ENCODE measurements at places on chromosomes 7 and 10. TPM values are rescaled to one million over a fixed set of nuclear protein-coding genes. Genes with fewer than 3 reads are reported as not detected.

- H3K27ac ChIP-seq = no peak overlapping the region
- no peaks in the 10 kb centered on the region for H3K36me3 ChIP-seq
- no peak for DNase-seq
- H3K27me3 ChIP-seq = no peaks in the 10 kb centered on the region
- H3K4me3 ChIP-seq = no peak overlapping the region
- H3K4me1 ChIP-seq = peaks cover 39% of the 10 kb centered on the region
Measured at GRCh38 chr10:124227055-124227975, 133.9 kb upstream of the CHST15 start.

DNA sequence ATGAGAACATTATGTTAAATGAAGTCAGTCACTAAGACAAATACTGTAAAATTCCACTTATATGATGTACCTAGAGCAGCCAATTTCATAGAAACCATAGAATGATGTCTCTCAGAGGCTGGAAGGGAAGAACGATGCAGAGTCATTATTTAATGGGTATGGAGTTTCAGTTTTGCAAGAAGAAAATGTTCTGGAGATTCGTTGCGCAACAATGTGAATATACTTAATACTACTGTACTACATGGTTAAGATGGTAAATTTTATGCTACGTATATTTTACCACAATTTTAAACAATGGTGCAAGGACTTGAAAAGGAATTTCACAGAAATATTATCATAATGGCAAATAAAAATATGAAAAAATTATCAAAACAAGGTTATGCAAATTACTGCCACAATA lies 972.6 kb downstream of the KCNMA1 start:
- H3K36me3 ChIP-seq = no peaks in the 10 kb centered on the region
- no peak overlapping the region for H3K27ac ChIP-seq
- H3K4me1 ChIP-seq = no peaks in the 10 kb centered on the region
- no peak overlapping the region for H3K4me3 ChIP-seq
- DNase-seq = no peak

DNA sequence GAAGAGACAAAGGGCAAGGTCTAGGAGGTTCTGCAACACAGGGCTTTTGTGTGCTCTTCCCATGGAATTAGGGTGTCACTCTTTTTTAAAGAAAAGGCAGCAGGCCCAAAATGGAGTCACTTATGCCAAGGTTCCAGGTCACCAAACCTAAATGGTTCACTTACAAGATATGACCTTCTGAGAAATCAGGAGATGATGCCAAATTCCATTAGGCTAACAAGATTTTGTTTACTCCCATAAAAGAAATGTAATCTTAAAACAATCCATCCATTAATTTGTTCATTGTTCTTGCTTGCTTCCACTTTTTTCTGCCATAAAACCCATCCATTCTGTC lies 158.1 kb downstream of the SNX13 start:
- no peak for DNase-seq
- no peak overlapping the region for H3K4me3 ChIP-seq
- no peaks in the 10 kb centered on the region for H3K36me3 ChIP-seq
- H3K27me3 ChIP-seq = no peaks in the 10 kb centered on the region
- no peaks in the 10 kb centered on the region for H3K4me1 ChIP-seq
- no peak overlapping the region for H3K27ac ChIP-seq

DNA sequence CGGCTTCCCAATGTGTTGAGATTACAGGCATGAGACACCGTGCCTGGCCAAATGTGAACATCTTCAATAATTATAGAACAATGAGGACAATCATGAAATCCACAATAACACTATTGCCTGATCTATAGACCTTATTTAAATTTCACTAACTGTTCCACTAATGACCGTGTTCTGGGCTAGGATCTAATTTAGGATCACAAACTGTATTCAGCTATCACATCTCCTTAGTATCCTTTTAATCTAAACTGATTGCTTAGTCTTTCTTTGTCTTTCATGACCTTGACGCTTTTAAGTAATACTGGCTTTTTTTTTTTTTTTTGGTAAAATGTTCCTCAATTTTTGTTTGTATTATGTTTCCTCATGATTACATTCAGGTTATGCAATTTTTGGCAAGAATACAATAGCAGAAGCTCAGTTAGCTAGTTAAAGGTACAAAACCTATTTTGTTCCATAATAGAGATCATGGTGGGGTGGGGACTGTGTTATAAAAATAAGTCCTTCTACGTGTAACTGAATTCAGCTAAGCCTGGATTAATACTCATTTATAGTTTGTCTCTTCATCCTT lies 158.4 kb downstream of the AOAH start:
- no peaks in the 10 kb centered on the region for H3K27me3 ChIP-seq
- H3K4me1 ChIP-seq = no peaks in the 10 kb centered on the region
- H3K27ac ChIP-seq = no peak overlapping the region
- DNase-seq = no peak
- no peak overlapping the region for H3K4me3 ChIP-seq

DNA sequence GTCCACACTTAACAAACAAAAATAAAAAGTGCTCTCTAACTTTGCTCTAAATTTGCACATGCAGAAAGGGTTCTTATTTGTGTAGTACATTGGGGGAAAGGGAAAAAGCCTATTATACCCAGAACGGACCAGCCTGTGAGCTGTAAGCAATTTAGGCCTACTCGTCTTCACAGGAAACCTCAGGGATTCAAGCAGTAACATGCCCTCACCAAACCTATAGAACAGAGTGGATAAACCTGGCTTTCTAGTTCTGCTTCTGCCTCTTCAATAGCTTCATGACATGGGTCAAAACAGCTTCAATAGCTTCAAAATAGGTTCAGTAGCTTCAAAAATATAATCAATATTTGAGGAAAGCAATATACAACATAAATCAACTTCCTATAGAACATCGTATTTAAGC lies 163.7 kb downstream of the ARL4A start:
- H3K27me3 ChIP-seq = no peaks in the 10 kb centered on the region
- no peaks in the 10 kb centered on the region for H3K36me3 ChIP-seq
- no peak for DNase-seq
- no peaks in the 10 kb centered on the region for H3K4me1 ChIP-seq

GRCh38 chr7:95517870-95518269 lies 32.1 kb downstream of the ASB4 start:
- H3K27me3 ChIP-seq = no peaks in the 10 kb centered on the region
- H3K4me1 ChIP-seq = no peaks in the 10 kb centered on the region
- no peaks in the 10 kb centered on the region for H3K36me3 ChIP-seq
- H3K27ac ChIP-seq = no peak overlapping the region
- H3K4me3 ChIP-seq = no peak overlapping the region
- DNase-seq = no peak

DNA sequence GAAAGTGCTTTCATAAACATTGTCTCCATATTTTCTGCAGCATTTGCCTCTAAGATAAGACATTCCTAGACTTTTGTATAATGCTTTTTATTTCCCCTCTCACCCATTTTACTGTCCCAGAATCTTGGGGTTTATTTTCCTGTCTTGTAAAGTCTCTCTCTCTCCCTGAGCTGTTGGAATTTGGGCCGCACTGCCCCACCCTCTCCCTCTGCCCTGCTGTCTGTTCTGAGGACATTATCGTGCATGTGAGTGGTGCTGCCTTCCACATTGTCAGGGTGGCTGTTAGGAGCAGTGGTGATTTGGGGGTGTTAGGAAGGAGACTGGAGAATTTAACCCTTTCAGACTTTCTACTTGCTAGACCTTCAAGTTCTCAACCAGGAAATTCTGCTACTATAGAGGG lies 16.7 kb downstream of the LRMDA start:
- DNase-seq = no peak
- no peaks in the 10 kb centered on the region for H3K27me3 ChIP-seq
- no peaks in the 10 kb centered on the region for H3K36me3 ChIP-seq
- no peak overlapping the region for H3K27ac ChIP-seq

ARHGEF35 gene
- total RNA-seq = 3.2 TPM

CALML3 gene
- not detected for total RNA-seq
